ENCODE measurements at places on chromosomes 4 and X.

- DNase-seq = no peak
Measured at GRCh38 chrX:1754077-1754476, 139.2 kb downstream of the ASMT start.

DNA sequence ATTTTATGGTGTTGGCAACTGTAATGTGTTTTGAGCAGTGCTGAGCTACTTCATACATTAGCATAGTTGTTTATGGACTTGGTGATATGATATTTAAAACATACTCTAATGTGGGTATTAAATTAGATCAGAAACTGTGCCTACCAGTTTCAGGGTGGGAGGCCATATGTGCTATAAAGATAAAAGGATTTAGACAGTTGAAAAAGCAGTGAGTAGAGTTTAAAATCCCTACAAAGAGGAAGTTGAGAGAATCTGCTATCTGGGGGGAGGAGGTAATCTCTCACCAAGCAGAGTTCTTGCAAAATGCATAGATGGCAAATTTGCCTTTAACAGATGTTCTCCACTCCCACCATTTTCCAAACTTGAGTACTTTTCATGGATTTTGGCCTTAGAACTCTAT lies 154.5 kb downstream of the SPOCK3 start:
- no peak for DNase-seq

DNA sequence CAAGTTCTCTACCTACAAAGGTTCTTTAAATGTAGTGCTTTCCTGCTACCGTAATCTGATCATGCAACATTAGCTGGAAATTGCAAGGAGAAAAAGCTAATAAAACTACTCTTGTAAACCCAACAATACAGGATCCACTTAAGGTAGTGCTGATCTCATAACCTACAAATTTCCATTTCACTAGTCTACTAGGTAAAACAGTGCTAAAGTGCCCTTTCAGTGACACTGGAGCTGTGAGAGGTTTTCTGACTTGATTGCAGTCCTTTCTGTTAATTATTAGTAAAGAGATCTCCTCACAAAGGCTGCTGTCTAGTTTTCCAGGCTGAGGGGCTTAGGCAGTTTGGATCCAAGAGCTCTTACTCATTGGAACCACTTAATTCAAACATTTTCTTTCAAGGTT lies 1118.7 kb downstream of the SH3BGRL start:
- DNase-seq = no peak

DNA sequence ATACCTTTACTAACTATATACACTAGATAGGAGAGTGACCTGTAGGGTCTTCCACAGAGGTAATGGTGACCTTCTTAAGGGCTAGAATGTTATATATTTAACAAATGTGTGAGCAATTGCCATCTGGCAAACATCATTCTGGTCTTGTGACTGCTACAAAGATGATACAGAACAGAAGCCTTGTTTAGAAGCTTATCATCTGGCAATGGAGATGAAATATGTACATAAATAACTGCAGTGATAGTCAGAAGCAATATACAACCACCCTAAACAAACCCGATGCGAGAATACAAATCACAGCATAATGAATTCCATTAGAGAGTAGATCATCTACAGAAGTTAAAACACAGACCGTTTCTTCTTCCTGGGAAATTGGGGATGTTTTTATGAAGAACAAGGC lies 952.7 kb upstream of the SLIT2 start:
- DNase-seq = no peak

- no peak for DNase-seq
Measured at GRCh38 chrX:802846-803245, 172.3 kb downstream of the SHOX start.

DNA sequence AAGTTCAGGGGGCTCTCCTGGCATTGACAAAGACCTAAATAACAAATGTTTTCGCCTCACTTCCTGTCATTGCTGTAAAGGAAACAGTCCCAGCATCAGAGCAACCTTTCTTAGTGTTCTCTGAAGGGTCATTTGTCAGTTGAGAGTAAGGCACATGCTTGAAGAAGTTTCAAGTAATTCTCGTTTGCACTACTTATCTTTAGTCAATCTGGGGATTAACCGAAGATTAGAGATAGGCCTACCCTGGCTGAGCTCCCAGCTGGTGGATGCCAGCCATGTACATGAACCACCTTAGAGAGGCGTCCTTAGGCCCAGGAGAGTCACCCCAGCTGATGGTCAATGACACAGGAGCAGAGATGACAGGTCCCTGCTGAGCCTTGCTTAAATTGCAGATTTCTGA lies 189.9 kb upstream of the PGRMC2 start:
- DNase-seq = no peak

- no peak for DNase-seq
Measured at GRCh38 chrX:2500091-2500802, 529 bp downstream of the DHRSX start.

GRCh38 chr4:48187813-48188212 lies 53.8 kb upstream of the TXK start:
- DNase-seq = no peak

- DNase-seq = peak; percentile 5
Measured at GRCh38 chrX:19382555-19383145, 38.9 kb downstream of the PDHA1 start.

- no peak for DNase-seq
Measured at GRCh38 chr4:54897590-54897989, 227.8 kb downstream of the KDR start.

- no peak for DNase-seq
Measured at GRCh38 chrX:68989865-68990606, 161.2 kb downstream of the EFNB1 start.

DNA sequence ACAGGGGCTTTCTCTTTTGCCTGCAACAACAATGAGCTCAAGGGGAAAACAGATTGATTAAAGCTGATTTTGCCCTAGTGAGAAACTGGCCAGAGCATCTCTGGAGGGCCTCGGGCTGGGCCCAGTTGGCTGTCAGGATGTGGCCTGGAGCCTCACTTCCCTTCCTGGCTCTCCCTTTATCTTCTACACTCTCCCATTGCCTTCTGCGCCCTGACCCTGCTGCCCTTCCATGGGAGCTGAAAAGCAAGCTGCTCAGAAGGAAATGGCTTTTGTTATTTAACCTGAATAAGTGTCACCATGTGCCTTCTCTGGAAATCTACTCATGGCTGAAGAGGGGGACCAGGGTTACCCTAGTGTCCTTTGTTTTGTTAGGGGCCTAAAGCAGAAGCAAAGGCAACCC lies 43.8 kb downstream of the NHSL2 start:
- no peak for DNase-seq

DNA sequence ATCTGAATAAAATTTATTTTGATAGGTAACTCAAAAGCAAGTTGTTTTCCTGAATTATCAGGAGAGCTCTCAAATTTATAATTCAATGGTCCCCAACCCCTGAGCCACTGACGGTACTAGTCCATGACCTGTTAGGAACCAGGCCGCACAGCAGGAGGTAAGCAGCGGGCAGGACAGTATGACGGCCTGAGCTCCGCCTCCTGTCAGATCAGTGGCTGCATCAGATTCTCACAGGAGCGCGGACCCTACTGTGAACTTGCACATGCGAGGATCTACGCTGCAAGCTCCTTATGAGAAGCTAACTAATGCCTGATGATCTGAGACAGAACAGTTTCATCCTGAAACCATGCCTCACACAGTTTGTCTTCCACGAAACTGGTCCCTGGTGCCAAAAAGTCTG lies 37.9 kb upstream of the SEC24B start:
- DNase-seq = no peak

- no peak for DNase-seq
Measured at GRCh38 chrX:109264878-109265277, 217.0 kb downstream of the GUCY2F start.

DNA sequence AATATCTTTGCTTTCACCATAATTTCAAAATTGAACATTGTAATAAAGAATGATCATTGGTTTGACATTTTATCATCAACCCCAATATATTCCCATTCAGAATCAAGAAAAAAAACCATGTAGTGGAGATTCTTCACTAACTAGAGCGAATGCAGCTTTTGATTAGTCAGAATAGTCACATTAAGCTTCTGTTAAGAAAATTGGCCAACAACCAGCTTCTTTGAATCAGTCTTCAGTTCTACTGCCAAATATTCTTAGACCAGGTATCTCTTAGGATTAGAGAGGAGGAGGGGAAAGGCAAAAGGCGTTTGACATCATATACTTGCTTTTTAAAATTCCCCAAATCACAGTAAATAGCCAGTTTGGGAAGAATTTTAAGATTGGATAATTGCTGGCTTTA lies 22.2 kb upstream of the TBC1D8B start:
- DNase-seq = no peak

DNA sequence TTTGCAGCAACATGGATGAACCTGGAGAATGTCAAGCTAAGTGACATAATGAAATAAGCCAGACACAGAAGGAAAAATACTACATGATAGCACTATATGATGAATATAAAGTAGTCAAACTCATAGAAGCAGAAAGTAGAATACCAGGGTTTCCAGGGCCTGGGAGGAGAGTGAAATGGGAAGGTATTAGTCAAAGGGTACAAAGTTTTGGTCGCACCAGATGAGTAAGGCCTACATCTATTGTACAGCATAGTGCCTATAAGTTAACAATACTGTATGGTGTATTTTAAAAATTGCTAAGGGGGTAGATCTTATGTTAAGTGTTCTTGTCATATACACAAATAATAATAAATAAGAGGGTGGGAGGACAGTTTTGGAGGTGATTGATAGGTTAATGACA lies 41.5 kb downstream of the ENOX2 start:
- no peak for DNase-seq

- no peak for DNase-seq
Measured at GRCh38 chr4:161167539-161167938, 996.3 kb downstream of the FSTL5 start.

DNA sequence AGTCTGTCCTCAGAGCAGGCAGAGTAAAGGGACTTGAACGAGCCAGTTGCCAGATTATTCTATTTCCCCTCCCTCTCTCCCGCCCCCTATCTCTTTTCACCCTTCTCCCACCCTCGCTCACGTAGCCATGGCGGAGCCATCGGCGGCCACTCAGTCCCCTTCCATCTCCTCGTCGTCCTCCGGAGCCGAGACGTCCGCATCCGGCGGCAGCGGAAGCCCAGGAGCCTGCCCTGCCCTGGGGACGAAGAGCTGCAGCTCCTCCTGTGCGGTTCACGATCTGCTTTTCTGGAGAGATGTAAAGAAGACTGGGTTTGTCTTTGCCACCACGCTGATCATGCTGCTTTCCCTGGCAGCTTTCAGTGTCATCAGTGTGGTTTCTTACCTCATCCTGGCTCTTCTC lies 106.2 kb upstream of the SMAD1 start:
- no peak for DNase-seq

GRCh38 chrX:154056770-154057241 lies 37.1 kb upstream of the IRAK1 start:
- DNase-seq = peak; percentile 1

DNA sequence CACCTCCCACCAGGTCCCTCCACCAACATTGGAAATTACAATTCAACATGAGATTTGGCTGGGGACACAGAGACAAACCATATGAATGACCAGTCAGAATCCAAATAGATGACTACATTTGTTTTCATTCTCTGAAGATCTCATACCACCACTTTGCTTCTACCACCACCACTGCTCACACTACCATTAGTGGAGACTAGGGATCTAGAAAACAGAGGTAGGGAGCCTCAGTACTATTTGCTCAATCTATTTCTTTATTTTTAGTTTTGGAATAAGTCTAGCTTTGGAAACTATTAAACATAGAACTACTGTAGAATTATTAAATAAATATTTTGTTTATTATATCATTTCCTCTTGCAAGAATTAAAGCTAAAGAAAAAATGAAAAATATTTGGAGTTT lies 727.9 kb downstream of the CCSER1 start:
- no peak for DNase-seq

GRCh38 chrX:68823413-68824151 lies 5.2 kb upstream of the EFNB1 start:
- no peak for DNase-seq

GRCh38 chr4:95560774-95561173 lies 12.0 kb upstream of the UNC5C start:
- no peak for DNase-seq

GRCh38 chr4:24001486-24002329 lies 111.9 kb upstream of the PPARGC1A start:
- DNase-seq = no peak

GRCh38 chr4:185902654-185903053 lies 90.7 kb upstream of the SORBS2 start:
- no peak for DNase-seq

DNA sequence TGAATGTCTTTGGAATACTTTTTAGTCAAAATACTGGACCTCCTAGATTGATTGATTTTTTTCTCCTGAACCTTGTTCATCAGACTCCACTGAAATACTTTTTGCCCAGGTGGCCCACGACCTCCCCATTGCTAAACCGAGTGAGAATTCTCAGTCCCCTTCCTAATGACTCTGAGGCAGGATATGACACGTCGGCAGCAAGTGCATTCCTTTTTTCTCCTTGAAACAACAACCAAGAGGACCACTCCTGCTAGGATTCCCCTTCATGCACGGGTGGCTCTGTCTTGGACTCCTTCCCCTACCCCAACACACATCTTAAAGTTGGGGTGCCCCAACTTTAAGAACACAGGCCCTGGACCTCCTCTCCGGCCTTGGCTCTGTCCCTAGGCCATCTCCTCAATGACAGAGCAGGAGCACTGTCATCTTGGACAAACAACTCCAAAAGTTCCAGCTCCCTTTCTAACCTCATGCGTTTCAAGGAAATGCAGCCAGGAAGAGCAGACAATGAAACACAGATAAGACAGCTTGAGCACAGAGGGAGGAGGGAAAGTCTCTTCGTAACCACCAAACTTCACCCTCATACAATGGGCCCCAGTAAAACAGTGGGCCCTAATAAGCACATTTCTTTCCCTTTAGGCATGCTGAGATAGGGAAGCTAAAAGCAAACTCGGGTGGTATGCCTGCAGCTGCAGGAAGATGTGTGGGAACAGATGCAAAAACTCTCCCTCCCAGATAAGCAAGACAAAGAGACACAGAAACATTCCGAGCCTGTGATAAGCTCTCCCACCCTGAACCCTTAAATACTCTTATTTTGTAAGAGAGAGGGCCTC lies 33.9 kb downstream of the ZBTB49 start:
- no peak for DNase-seq

- DNase-seq = no peak
Measured at GRCh38 chr4:142354794-142355420, 491.2 kb downstream of the INPP4B start.

GRCh38 chr4:25437926-25438325 lies 60.9 kb downstream of the ANAPC4 start:
- DNase-seq = no peak

GRCh38 chr4:105644257-105644656 lies 64.2 kb downstream of the INTS12 start:
- no peak for DNase-seq

- no peak for DNase-seq
Measured at GRCh38 chrX:129777218-129778030, 2.3 kb upstream of the SASH3 start.

DNA sequence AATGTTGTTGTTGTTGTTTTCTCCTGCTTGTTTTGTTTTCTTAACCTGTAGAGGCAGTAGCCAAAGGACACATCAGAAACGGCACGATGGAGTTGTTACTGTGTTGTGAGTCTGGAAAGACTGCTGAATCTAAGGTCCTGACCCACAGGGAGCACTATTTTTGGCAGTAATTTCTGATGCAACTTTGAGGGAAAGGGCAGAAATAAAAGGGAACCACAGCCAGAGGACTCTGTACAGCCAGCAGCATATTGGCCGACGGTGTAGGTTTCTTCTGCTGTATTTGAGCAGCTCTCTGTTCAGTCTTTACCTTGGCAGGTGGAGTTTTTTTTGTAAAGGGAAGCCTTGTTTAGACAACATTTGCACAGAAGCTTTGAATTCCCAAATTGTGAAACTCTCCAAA lies 203.0 kb upstream of the GPR101 start:
- DNase-seq = no peak
